ENCODE measurements at places on chromosomes 7 and 10. TPM values are rescaled to one million over a fixed set of nuclear protein-coding genes. Genes with fewer than 3 reads are reported as not detected.
A peak's percentile ranks its signal among the peaks of the same experiment; 100 is the strongest.

The PSTK gene
- 7.8 TPM for total RNA-seq

The SNX10 gene
- 16.2 TPM for total RNA-seq

The COL17A1 gene
- 0.59 TPM for total RNA-seq

The HTR5A gene
- total RNA-seq: not detected

DNA sequence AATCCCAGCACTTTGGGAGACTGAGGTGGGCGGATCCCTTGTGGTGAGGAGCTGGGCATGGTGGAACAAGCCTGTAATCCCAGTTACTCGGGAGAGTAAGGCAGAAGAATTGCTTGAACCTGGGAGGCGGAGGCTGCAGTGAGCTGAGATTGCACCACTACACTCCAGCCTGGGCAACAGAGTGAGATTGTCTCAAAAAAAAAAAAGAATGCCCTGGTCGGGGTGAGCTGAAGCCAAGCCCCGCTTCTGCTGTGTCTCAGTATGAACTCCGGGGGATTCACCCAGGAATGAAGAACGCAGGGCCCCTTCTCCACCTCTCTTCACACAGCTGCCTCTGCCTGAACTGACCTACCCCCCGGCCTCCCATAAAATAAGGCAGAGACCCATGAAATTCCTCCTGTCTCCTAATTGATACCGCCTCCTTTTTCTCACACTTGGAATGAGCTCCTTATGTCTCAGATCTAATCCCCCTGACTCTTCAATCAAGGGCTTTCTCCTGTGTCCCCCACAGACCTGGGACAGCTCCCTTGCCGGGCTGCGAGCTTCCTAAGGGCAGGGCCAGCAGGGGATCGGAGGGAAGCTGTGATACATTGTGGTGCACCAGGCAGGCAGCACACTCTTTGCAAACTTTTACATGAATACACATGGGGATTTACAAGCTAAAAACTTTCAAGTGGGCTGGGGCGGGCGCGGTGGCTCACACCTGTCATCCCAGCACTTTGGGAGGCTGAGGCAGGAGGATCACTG is 911 bp upstream of the ZP3 start:
- peak; percentile 52 for DNase-seq

- peak; percentile 18 for DNase-seq
Observed at GRCh38 chr7:37031571-37032257, 307.4 kb upstream of the AOAH start.

- no peak for DNase-seq
Observed at GRCh38 chr10:88923520-88923919, 29.1 kb downstream of the ACTA2 start.

GRCh38 chr7:45692031-45692430 is 117.9 kb downstream of the ADCY1 start:
- DNase-seq: no peak

GRCh38 chr7:139620676-139621344 is 97.3 kb downstream of the CLEC2L start:
- peak; percentile 81 for DNase-seq

All from H7 (cell line).